ENCODE measurements at places on chromosomes 13 and 19.

DNA sequence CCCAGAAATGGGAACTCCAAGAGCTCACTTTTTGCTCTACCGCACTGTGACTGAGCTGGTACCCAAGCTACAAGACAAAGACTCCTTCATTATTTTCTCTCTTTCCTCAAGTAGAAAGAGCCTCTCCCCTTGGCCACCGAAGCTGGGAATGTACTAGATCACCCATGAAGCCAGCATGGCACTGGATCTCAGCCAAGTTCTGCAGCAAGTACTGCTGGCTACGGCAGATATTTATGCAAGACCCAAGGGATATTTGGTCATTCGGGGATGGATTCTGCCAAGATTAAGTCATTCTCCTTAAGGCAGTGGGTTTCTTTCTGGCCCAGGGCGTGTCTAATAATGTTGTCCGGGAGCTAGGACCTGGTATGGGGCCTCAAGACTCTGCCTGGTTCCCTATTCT is 633.5 kb downstream of the SLITRK1 start:
- no peak for DNase-seq

GRCh38 chr19:18119717-18120105 is 22.1 kb downstream of the MAST3 start:
- no peak for DNase-seq

DNA sequence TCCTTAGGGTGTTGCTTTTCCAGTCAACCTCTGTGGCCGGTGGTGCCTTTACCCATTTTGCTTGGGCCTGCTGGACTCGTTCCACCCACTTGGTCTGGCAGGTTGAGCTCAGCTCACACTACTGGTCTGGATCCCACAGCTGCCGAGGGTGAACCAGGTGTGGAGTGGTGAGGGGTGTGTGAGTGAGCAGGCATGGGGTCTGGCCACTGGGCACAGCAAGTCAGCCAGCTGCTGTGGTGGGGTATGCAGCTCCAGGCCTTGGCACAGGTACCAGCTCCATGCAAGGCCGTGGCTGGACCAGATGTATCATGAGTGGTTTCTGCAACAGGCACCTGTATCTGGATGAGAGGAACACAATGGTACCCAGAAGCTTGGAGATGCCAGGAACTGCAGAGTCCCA is 277.6 kb upstream of the KLHL1 start:
- DNase-seq, result no peak

DNA sequence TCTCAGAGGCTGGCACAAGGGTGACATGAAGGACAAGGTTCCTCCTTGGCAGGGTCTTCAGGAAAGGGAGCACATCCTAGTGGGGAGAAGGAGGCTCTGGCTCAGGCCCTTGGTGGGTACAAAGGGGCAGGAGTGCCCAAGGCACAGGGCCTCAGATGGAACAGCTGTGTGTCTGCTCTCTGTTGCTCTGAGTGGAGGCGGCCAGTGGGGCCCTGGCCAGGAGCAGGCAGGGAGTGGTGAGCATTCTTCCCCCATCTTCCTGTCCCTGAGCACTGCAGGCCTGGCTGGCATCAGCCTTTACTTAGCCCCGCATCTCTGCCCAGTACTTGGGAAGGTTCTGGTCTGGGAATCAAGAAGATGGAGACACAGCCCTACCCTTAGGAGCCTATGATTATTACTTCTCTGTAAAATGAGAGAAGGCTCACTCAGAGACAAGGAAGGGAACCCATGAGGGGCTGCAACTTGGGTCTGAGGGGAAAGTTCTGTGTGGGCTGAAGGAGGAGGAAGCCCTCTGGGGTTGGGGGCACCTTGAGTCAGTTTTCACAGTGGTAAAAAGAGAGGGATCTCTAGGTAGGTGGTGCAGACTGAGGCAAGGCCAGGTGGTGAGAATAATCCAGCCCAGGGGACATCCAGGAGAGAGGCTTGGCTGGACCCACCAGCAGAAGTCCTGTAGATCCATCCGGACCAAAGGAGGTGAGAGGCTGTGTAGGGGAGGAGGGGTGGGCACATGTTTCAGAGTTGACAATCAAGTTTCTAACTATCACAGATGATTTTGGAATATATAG is 173.5 kb downstream of the TSHZ3 start:
- no peak for DNase-seq

GRCh38 chr19:32522967-32523366 is 58.0 kb upstream of the PDCD5 start:
- no peak for DNase-seq

DNA sequence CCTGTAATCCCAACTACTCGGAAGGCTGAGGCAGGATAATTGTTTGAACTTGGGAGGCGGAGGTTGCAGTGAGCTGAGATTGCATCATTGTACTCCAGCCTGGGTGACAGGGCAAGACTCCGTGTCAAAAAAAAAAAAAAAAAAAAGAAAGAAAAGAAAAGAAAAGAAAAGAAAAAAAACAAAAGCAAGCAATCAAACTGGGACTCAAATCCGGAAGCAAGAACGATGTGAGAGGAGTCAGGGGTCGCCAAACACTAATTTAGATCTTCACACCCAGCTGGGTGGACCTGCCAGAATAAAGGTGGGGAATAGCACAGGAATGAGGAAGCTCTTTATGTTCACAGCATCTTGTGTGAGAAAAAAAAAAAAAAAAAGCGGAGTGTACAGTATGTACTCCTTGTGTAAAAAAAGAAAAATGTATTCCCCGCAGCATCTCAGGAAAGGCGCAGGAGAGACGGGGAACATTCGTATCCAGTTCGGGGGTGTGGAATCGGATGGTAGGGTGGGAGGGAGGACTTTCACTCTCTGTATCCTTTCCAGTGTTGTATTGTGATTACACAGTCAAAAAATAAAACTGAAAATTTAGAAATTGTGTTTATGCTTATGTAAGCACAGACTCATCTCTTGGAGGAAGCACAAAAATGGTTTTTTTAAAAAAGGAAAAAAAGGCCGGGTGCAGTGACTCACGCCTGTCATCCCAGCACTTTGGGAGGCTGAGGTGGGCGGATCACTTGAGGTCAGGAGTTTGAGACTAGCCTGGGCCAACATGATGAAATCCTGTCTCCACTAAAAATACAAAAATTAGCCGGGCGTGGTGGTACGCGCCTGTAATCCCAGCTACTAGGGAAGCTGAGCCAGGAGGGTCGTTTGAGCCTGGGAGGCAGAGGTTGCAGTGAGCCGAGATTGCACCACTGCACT is 7.6 kb downstream of the DNAJB1 start:
- DNase-seq, result no peak

GRCh38 chr19:11363881-11364280 is 8.6 kb downstream of the PLPPR2 start:
- DNase-seq, result no peak

GRCh38 chr13:110382229-110382628 is 75.1 kb downstream of the COL4A2 start:
- no peak for DNase-seq

DNA sequence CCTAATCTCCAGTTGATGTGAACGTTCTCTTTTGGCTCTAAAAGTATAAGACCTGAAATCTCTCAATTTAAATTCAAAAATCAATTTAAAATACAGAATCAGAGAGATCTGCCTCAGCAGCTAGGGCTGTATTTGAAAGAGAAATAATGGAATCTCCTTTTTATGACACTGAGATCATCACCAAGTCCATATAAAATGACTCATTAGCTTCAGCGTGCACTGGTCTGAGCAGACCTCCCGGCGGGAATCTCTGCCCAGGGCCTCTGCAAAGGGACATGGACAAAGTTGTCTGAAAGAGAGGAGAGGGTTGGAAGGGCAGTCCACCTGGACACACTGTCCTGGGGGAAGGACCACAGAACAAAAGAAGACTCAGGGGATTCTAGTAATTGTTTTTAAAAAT is 855.6 kb downstream of the EFNB2 start:
- no peak for DNase-seq

- DNase-seq, result no peak
These were observed 16.8 kb upstream of the SEMA6B start for GRCh38 chr19:4576016-4576933.

- DNase-seq, result no peak
These were observed 260.8 kb downstream of the EFNB2 start for GRCh38 chr13:106274551-106275203.

- no peak for DNase-seq
These were observed 677 bp downstream of the TGDS start for GRCh38 chr13:94595001-94595949.

- DNase-seq, result no peak
These were observed 59.7 kb upstream of the TNFRSF19 start for GRCh38 chr13:23510544-23510916.

DNA sequence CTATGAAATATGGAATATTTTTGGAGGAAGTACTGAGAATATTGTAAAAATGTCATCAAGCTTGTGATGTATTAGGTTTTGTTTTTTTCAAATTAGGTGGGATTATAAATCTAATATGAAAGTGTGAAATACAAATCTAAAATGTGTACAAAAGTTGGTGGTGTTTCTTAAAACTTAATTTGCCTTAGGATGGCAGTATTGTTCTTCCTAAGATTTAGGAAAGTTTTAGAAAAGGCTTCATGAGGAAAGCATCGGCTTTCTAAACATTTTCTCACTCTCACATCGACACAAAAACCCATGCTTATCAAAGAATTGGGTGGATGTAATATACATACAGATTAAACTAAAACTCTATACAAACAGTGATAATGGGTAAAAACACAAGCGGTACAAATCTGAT is 972.0 kb upstream of the PCDH20 start:
- peak; percentile 29 for DNase-seq

- no peak for DNase-seq
These were observed 332.2 kb downstream of the OXGR1 start for GRCh38 chr13:96662036-96662435.

DNA sequence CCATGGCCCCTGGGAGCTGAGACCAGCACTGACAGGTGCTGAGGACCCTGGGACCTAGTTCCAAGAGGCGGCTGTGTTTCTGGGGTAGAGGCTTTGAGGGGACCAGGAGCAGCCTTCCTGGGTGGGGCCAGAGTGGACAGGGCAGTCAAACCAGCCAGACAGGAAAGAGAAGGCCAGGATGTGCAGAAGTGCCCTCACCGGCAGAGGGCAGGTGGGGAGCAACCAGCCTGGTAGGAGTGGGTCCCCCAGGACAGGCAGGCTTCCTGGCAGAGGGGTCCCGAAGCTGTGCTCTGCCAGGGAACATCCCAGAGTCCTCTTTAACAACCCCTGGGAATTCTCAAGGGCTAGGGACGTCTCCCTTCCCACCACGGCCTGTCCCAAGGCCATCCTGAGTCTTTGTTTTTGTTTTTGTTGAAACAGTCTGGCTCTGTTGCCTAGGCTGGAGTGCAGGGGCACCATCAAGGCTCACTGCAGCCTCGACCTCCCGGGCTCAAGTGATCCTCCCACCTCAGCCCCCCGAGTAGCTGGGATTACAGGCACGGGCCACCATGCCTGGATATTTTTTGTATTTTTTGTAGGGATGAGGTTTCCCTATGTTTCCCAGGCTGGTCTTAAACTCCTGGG is 3.0 kb upstream of the HIPK4 start:
- no peak for DNase-seq

GRCh38 chr19:35279985-35280821 is 2.1 kb upstream of the HAMP start:
- DNase-seq, result no peak

- DNase-seq, result peak; percentile 36
These were observed at the start of gene EML2 for GRCh38 chr19:45638930-45639729. TSS of gene EML2 (minus strand) at chr19:45639397. CDS start at chr19:45639376, 21 bp downstream.

GRCh38 chr19:6724631-6725492 is 4.4 kb upstream of the C3 start:
- no peak for DNase-seq

- no peak for DNase-seq
These were observed 112.7 kb upstream of the UBL3 start for GRCh38 chr13:29963089-29963488.

GRCh38 chr13:60758637-60759036 is 361.6 kb downstream of the TDRD3 start:
- no peak for DNase-seq

DNA sequence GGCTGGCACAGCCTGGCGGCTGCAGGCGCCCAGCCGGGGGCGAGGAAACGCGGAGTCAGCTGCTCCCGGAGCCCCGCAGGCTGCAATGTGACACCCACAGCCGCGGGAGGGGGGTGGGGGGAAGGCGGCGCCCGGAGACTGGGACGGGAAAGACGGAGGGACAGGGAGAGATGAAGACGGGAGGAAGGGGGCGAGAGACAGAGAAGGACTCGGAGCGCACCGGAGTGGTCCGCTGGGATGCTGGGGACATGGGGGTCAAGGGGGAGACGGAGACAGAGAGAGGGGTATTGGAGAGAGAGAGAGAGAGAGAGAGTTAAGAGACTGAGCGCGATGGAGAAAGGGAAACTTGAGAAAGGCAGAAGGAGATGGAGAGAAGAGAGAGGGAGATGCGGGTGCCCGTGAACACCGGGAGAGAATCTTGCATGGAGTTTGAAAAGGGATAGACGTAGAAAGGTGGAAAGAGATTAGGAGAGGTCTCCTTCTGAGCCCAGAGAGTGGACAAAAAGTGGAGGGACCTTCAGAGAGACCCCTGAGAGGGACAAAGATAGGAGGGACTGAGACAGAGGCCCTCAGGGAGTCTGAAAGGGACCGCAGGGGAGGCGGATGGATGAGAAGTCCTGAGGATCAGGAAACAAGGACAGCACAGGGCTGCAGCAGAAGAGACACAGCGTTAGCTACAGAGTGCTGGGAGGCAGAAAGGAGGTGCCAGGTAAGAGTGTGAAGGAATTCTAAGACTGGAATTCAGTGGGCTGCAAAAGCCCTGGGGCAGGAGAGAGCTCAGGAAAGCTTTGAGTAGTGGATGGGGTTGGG is 1.0 kb downstream of the SCN1B start:
- DNase-seq, result no peak

DNA sequence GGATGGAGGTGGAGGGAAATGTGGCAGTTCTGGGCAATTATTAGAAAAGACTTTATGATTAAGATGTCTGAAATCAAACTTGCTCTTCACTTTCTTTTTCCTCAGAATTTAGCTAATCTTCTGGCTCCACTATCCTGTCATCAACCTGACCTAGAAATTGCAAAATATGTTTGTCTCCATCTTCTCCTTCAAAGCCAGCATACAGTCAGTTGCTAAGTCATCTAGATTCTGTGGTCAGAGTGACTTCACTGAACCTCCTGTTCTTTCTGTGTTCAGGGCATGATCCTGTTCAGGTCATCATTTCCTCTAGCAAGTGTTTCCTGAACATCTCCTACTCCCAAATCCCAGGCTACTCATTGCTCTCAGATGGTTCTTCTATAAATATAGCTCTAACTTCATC is 10.8 kb upstream of the CCNA1 start:
- no peak for DNase-seq

- no peak for DNase-seq
These were observed at the start of gene ZNF730 for GRCh38 chr19:23116802-23117571. TSS of gene ZNF730 (plus strand) at chr19:23117025. CDS start at chr19:23117174, 149 bp downstream.

GRCh38 chr19:41226053-41226873 is 7.2 kb downstream of the AXL start:
- DNase-seq, result no peak
